T1000 (cell line): ENCODE measurements at places on chromosomes 3 and 15.

DNA sequence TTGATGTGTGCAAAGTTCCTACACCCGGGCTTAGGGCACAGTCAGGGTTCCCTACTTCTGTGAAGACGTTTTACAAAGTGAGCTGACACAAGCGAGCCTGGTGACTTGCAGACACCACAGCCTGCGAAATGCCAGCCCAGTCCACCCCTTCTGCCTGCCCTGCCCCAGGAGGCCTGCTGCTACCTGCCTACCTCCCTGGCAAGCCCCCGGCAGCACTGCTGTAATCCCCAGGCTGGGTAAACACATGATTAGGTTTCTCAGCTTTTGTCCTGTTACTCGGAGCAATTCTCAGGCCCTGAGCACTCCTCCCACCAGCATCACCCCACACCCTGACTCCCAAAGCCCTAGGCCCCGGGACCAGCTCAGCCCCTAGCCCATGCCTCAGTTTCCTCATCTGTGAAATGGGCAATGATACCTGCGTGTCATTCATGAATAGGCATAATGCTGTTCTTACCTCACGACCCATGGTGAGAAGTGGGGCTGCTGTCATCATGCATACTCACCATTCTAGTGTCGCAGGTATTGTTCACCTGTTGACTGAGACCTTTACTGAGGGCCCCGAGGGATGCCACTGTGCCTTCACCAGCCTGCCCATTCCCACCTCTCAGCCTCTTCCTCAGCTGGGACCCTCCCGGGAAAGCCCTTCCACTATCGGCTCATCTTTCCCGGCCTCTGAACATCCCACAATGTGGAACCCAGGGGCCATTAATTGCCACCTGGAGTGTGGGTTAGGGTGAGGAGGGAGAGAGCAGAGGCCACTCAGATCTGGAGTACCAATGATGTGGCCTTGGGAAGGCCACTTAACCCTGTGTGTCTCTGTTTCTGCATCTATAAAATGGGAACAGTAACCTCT, 31.5 kb upstream of the SLC6A6 start:
- no peak for DNase-seq

DNA sequence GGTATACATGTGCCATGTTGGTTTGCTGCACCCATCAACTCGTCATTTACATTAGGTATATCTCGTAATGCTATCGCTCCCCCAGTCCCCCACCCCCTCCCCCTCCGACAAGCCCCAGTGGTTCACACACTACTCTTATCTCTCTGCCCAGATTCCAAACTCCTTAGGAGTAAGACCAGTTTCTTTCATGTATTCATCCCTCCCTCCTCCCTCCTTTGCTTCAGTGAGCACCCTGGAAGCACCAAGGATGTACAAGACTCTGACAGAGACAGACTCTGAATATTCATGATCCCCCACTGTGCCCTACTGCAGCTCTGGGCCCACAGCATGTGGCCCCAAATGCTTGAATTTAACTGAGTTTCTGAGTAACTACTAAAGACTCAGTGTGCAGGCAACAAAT, 113.8 kb upstream of the RAD18 start:
- DNase-seq, result no peak

DNA sequence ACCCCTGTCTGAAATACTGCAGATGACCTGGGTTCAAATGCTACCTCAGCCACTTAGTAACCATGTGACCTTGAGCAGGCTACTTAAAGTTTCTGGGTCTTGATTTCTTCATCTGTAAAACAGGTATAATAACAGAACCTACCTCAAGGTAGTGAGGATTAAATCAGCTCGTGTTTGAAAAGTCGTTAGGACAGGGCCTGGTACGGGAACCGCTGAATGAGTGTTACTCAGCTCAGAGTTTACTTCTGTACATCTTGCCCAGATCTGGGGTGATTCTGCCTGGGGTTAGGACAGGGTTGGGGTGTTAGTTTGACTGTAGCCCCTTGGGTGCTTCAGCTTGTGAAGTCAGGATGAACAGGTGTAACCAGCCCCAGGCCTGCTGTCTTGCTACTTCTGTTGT, 1.8 kb downstream of the SEMA4B start:
- no peak for DNase-seq

- DNase-seq, result no peak
These were observed 84.0 kb downstream of the CHD2 start for GRCh38 chr15:92984161-92984560.

DNA sequence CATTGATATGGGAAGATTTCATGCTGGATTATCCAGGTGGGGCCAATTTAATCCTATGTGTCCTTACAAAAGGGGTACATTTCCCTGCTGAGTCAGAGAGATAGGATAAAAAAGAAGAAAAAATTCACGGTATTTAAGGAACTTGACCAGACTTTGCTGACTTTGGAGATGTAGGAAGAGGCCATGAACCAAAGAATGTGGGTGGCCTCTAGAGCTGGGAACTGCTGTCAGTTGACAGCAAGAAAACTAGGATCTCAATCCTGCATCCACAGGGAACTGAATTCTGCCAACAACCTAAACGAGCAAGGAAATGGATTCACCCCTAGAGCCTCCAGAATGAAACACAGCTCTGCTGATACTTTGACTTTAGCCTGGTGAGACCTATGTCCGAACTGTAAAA, 148.1 kb upstream of the SLC24A5 start:
- no peak for DNase-seq

- no peak for DNase-seq
These were observed 38.5 kb downstream of the HMCES start for GRCh38 chr3:129317014-129317771.

GRCh38 chr3:139737682-139738361, 60.0 kb upstream of the NMNAT3 start:
- DNase-seq, result no peak

- DNase-seq, result no peak
These were observed 38.3 kb downstream of the SCAPER start for GRCh38 chr15:76866716-76867321.

DNA sequence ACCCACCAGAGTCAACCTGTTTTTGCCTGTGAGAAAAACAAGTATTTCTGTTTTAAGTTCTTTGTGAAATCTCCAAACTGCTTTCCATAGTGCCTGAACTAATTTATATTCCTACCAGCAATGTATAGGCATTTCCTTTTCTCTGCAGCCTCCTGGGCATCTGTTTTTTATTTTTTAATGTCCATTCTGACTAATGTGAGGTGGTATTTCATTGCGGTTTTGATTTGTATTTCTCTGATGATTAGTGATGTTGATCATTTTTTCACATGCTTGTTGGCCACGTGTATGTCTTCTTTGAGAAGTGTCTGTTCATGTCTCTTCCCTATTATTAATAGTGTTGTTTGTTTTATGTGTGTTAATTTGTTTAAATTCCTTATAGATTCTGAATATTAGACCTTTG, 820.5 kb downstream of the MCTP2 start:
- DNase-seq, result no peak

- no peak for DNase-seq
These were observed 302.0 kb downstream of the EDEM1 start for GRCh38 chr3:5489536-5489935.

GRCh38 chr3:128382221-128382807, 84.4 kb downstream of the DNAJB8 start:
- DNase-seq, result no peak

- no peak for DNase-seq
These were observed 230.7 kb downstream of the SATB1 start for GRCh38 chr3:18194431-18194830.

DNA sequence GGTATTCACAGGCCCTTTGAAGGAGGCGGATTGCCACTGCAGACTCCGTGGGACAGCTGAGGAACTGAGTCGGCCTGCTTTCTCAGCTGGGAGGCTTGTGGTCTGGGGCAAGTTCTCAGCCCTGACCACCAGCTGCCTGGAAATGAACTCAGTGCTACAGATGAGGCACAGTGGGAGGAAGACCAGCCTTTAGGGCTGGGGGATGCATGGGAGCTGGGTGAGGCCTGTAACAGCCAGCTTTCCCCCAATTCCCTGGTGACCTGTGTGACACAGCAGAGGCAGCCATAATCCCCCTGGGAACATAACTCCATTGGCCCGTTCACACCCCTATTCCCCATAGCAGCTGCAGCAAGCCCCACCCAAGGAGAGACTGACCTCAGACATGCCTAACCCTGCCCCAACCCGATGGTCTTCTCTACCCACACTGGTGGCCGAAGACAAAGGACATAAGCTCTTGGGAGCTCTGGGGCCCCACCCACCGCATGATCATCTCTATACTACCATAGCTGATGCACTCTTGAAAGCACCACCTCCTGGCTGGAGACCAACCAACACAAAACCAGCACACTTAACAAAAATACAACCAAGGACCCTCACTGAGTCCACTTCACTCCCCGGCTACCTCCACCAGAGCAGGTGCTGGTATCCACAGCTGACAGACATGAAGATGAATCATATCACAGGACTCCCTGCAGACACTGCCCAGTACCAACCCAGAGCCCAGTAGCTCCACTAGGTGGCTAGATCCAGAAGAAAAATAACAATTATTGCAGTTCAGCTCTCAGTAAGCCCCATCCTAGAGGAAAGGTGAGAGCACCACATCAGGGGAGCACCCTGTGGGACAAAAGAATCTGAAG, 24.9 kb downstream of the ZMAT3 start:
- no peak for DNase-seq

DNA sequence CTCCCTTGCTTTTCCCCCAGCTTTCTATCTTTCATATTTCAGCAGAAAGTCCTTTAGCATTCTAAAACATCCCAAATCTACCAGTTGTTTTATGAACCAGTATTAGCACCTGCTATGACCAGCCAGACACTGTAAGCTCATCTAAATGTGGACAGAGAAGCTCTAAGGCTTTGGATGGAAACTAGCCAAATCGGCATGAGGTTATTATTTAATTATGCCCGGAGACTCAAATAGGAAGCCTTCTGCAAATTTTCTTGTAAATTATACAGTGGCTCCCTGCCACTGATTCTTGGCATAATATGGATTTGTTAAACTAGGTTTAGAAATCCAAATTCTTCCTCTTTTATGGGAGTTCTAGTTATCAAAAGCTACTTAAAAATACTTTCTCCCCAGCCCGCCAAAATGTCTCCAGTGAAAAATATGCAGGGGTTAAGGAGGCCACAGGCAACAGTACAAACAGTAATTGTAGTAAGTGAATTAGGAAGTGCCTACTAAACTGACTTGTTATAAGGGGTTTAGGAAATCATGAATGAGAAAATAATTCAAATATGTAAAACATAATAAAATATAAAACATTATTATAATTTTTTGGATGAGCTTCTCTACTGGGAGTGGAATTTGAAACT, 15.4 kb downstream of the MYH15 start:
- no peak for DNase-seq

DNA sequence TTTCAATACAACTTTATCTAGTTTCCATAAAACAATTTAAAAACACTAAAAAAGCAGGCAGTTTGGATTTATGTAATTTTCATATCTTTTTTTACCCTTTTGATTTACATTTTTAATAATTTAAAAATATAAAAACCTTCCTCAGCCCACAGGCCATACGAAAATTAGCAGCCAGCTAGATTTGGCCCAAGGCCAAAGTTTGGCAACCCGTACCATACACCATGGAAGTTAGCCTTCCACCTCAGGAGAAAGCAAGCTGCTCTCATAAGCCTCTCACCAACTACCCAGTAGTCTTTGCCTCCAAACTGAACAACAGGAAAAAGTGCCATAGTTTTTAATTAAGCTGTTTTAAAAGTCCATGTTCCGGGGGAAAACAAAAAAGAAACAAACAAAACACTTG, 107.3 kb upstream of the TRIM42 start:
- DNase-seq, result no peak

- DNase-seq, result no peak
These were observed 156.6 kb upstream of the RGMA start for GRCh38 chr15:93245661-93246042.

GRCh38 chr15:100560323-100560722, 31.6 kb upstream of the CERS3 start:
- no peak for DNase-seq

DNA sequence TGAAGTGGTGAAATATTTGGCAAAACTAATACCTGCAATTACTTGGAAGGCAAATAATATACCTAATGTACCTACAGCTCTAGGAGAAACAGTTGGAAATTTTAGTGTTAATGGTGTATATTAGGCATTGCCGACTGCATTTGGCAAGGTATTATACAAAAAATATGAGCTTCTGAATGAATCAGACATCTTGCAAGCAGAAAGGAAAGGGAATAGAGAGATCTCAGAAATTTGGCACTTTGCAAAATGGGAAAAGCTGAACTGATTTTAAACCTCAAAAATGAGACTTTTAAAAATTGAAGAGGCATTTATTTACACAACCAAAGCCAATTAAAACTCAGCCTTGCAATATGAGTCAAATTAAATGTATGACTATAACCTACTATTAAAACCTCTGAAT, 40.2 kb upstream of the C15orf61 start:
- no peak for DNase-seq
